Activated T-cell treated with anti-CD3 and anti-CD28 coated beads, Interleukin-2, amount 50 U/mL, for 72 hours (primary cell): ENCODE measurements at places on chromosomes 2 and 18. TPM values are rescaled to one million over a fixed set of nuclear protein-coding genes. Genes with fewer than 3 reads are reported as not detected.

DNA sequence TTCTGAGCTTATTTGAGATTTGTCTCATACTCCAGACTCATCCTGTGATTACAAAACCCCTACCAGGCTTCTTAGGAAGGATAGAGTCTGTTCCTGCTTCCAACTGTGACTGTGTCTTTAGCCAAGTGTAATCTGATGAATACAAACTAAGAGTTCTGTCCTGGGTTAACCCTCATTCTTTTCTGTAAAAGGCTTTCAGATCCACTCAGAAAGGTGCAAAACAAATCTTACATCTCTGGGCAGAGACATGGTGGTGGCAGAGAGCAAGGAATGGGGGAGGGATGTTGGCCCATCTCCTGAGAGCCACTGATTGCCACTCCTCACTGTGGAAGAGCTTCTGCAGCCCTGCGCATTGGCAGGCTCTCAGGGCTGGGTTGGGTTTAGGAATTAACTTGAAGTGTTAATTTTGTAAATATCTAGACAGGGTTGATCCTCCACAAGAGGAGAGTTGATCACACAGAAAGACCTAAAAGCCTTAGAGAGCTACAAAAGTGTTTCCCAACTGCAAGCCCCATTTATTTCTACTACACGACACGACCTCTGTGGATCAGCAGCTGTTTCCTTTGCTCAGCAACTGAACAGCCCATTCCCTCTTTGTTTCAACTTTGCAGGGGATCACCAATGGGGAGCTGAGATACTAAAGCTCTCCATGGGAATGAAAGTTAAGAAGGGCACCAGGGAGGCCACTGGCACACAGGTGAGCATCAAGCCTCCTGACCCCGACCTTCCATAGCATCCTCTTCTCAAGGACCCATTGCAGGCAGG is 23.7 kb upstream of the SPTBN1 start:
- H3K4me1 ChIP-seq, result peaks cover 4% of the 10 kb centered on the region
- H3K36me3 ChIP-seq, result no peaks in the 10 kb centered on the region
- H3K27me3 ChIP-seq, result no peaks in the 10 kb centered on the region
- no peak overlapping the region for H3K27ac ChIP-seq

DNA sequence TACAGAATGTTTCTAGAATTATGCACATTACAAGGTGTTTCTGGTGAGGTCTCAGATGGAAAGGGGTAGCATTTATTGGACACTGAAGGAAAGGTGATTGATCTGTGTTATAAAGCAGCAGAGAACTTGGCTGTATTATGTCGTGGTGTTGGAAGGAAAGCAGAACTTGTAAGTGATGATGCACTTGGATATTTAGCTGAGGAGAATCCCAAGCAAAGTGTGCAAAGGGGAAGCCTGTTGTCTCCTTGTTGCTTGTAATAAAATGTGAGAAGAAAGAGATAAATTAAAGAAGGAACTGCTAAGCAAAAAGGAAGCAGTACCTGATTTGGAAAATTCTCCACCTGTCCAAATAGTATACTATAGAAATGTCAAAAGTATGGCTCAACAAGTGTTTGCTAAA is 12.2 kb upstream of the SCYGR5 start:
- peaks cover 11% of the 10 kb centered on the region for H3K27me3 ChIP-seq
- no peak for DNase-seq
- H3K36me3 ChIP-seq, result no peaks in the 10 kb centered on the region
- no peak overlapping the region for H3K27ac ChIP-seq
- H3K4me1 ChIP-seq, result peaks cover 6% of the 10 kb centered on the region
- H3K4me3 ChIP-seq, result no peak overlapping the region

- no peaks in the 10 kb centered on the region for H3K36me3 ChIP-seq
- no peaks in the 10 kb centered on the region for H3K27me3 ChIP-seq
- DNase-seq, result no peak
Measured at GRCh38 chr2:14678761-14679160, 46.2 kb downstream of the LRATD1 start.

DNA sequence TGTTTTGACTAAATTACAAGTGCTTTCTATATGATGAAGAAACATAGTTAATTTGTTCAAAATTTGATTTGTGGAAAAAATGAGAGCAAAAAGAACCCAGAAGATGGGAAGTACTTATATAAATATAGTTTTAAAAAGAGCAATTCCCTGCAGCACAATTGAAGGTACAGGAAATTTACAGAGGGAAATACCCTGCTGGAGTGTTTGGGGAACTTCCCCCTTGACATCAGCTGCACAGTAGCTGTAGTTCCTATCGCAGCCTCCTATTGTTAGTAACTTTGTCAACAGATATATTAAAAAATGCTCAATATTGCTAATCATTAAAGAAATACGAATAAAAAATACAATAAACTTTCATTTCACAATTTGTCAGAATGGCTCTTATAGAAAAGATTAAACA is 1118.8 kb upstream of the ZEB2 start:
- no peaks in the 10 kb centered on the region for H3K36me3 ChIP-seq
- H3K27ac ChIP-seq, result no peak overlapping the region
- no peaks in the 10 kb centered on the region for H3K4me1 ChIP-seq
- no peak for DNase-seq
- no peaks in the 10 kb centered on the region for H3K27me3 ChIP-seq
- H3K4me3 ChIP-seq, result no peak overlapping the region

DNA sequence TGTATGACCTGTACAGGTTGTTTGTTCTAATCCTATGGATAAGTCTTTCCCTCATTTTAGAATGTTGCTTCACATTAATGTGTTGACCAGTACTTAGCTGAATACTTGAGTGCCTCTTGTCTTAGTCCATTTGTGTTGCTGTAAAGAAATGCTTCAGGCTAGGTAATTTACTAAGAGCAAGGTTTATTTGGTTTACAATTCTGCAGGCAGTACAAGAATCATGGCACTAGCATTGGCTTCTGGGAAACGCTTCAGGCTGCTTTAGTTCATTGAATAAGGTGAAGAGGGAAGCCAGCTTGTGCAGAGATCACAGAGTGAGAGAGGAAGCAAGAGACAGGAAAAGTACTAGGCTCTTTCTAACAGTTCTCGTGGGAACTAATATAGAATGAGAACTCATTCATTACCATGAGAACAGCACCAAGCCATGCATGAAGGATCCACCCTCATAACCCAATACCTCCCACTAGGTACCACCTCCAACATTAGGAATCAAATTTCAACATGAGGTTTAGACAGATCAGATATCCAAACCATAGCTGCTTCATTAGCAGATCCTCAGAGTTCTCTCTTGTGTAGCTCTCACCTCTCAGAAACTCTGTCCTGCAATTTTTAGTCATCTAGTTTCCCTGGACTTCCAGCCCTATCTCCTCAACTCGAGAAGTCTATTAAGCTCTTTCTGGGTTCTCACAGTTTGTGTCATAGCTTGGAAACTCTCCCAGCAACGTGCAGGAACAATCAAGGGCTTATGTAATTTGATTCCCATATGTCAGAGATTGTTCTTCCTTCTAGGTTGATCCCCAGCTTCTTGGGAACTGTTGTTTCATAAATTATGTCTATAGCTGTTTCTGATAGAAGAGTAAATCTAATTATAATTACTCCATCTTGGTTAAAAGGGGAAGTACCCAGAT is 2082.3 kb upstream of the CELF4 start:
- no peaks in the 10 kb centered on the region for H3K27me3 ChIP-seq
- no peak overlapping the region for H3K4me3 ChIP-seq
- no peaks in the 10 kb centered on the region for H3K4me1 ChIP-seq
- H3K36me3 ChIP-seq, result no peaks in the 10 kb centered on the region
- DNase-seq, result no peak
- H3K27ac ChIP-seq, result no peak overlapping the region

- H3K4me3 ChIP-seq, result peak overlapping the region; percentile 87
- peaks cover 53% of the 10 kb centered on the region for H3K4me1 ChIP-seq
- no peaks in the 10 kb centered on the region for H3K27me3 ChIP-seq
- H3K27ac ChIP-seq, result no peak overlapping the region
- no peaks in the 10 kb centered on the region for H3K36me3 ChIP-seq
Measured at GRCh38 chr2:25587361-25587760, 86.0 kb downstream of the DTNB start.

GRCh38 chr2:49837561-49838293 is 683.4 kb upstream of the FSHR start:
- H3K27ac ChIP-seq, result no peak overlapping the region
- no peak for DNase-seq
- H3K4me3 ChIP-seq, result no peak overlapping the region
- H3K4me1 ChIP-seq, result no peaks in the 10 kb centered on the region
- H3K36me3 ChIP-seq, result no peaks in the 10 kb centered on the region

- no peaks in the 10 kb centered on the region for H3K36me3 ChIP-seq
- no peak overlapping the region for H3K4me3 ChIP-seq
- H3K27ac ChIP-seq, result peak overlapping the region; percentile 52
- H3K4me1 ChIP-seq, result peaks cover 40% of the 10 kb centered on the region
- DNase-seq, result no peak
- peaks cover 20% of the 10 kb centered on the region for H3K27me3 ChIP-seq
Measured at GRCh38 chr18:54392543-54393023, 34.9 kb downstream of the C18orf54 start.

GRCh38 chr18:49733321-49733720 is 80.0 kb downstream of the ACAA2 start:
- H3K4me1 ChIP-seq, result no peaks in the 10 kb centered on the region
- no peaks in the 10 kb centered on the region for H3K36me3 ChIP-seq
- DNase-seq, result no peak
- H3K27ac ChIP-seq, result no peak overlapping the region
- H3K4me3 ChIP-seq, result no peak overlapping the region

The BABAM2 gene
- 96.6 TPM for total RNA-seq

The RFTN2 gene
- not detected for total RNA-seq

The C2orf74 gene
- total RNA-seq, result 13.4 TPM
